Cerebellar nuclear complex (tissue), 1 donor: ENCODE measurements at places on chromosomes 3 and 15.

- no peak for DNase-seq
Measured at GRCh38 chr3:195467641-195468390, 25.0 kb upstream of the ACAP2 start.

GRCh38 chr3:123442908-123443307 is 6.0 kb downstream of the ADCY5 start:
- DNase-seq, result no peak

DNA sequence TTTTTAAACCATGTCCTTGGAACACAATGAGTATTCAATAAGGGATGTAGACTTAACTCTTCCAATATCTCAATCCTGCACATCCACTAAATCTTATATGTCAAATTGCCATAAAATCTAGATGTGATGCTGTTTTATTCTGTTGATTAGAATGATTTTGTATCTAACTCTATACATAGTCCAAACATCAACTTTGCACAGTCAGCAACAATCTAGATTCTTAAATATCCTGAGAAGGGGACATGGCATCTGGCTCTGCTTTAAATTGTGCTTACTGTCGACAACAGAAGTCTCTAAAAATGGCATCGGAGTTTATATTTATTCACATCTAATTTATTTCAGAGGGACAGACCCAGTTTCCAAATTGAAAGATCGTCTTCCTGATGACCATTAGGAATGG is 276.2 kb downstream of the GAP43 start:
- no peak for DNase-seq

GRCh38 chr3:48614044-48614443 is 4.6 kb upstream of the UQCRC1 start:
- DNase-seq, result no peak

DNA sequence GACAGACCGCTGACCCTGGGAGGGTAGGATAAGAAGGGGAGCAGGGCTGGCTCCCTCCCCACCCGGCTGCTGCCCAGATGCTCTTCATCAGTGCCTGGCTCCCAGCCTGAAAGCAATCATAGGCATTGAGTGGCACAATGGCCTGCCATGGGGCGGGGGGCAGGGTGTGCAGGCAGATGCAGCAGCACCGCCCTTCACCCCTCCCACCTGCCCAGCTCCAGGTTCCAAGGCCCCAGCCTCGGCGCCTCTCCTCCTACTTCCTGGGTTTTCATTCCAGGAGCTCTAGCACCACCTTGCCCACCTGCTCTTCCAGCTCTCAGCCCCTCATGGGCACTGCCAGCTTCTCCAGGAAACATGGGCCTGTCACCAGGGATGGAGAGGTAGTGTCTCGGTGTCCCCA is 101.7 kb downstream of the MEGF11 start:
- DNase-seq, result no peak
